Adipocyte (in vitro differentiated cells): ENCODE measurements at places on chromosomes 5 and 9.

GRCh38 chr9:6917162-6917561 lies 159.4 kb downstream of the KDM4C start:
- DNase-seq: no peak

- peak; percentile 63 for DNase-seq
These were observed 42.7 kb upstream of the IL17B start for GRCh38 chr5:149421834-149422233.

- DNase-seq: no peak
These were observed 15.7 kb downstream of the CD274 start for GRCh38 chr9:5466005-5466404.

- no peak for DNase-seq
These were observed 136.9 kb downstream of the RFK start for GRCh38 chr9:76257311-76257710.

DNA sequence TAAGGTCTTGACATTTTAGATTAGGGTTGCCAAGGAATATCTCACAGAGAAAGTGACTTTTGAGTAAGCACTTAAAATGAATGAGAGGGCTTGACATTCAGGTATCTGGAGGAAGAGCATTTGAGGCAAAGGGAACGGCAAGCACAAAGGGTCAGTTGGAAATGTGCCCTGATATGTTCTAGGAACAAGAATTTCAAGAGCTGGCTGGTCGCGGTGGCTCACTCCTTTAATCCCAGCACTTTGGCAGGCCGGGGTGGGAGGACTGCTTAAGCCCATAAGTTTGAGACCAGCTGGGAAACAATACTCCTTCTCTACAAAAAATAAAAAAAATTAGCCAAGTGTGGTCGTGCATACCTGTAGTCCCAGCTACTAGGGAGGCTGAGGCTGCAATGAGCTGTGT lies 16.5 kb downstream of the KIAA1958 start:
- no peak for DNase-seq

DNA sequence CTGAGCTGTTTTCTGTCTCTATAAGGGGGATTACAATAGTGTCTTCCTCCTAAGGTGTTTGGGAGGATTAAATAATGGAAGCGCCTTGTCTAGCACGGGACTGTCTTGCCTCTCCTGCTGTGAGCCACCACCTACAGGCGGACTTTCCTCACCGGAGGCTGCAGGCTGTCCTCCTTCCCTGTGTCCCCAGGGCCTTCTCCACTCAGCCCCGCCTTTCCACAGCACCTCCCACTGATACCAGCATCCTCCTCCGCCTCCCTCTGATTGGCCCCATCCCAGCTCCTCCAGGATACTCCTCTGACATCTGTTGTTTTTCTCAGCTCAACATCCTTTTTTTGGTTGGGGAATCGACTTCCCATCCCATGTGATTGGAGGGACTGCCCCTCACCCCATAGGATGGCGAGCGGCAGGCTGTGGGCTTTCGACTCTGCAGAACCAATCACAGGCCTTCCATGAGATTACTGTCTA lies 851 bp upstream of the ZDHHC12 start:
- DNase-seq: peak; percentile 45

GRCh38 chr5:87836696-87837095 lies 424.0 kb upstream of the CCNH start:
- no peak for DNase-seq

DNA sequence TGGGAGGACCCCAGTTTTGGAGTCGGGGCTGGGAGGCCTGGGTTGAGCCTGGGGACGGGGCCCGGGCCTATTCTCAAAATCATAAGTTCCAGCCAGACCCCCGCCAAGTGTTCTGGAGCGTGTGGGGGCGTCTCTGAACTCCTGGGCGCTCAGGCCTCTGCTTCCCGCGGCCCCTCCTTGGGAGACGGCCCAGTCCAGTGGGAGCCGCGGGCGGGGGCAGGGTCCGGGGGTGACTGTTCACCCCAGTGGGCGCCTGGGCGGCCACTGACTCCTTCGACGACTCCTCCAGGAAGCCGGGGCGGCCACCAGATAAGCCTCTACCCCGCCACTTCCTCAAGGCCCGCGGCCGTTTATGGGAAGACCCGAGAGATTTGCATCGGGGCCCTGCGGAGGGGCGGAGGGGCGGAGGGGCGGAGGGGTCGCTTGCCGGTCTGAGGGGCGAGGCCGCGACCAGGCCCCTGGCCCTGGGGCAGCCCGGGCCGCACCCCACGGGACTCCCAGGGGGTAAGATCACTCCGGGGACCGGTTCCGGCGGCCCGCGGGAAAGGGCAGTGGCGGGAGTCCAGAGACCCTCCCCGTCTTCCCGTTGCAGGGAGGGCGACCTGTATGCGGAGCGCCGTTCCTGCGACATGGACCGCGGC lies 655 bp downstream of the TOR4A start:
- DNase-seq: peak; percentile 51

DNA sequence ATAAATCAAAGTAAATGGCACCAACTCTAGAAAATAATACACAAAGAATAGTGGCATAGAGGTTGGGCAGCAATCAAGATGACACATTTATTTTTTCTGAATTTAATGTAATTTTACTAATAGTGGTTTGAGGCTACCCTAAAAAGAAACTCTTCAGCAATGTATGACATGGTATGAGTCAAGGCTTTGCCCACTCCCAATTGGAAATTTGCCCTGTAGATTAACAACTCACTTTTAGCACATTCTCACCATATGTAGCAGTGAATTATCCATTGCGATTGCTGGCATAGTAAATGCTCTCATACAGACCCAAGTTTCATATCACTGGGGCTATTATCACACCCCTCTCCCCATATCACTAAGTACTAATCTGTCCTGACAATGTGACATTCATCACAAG lies 832.1 kb upstream of the ZNF608 start:
- no peak for DNase-seq

GRCh38 chr9:109238655-109239054 lies 71.6 kb upstream of the FRRS1L start:
- DNase-seq: peak; percentile 27

DNA sequence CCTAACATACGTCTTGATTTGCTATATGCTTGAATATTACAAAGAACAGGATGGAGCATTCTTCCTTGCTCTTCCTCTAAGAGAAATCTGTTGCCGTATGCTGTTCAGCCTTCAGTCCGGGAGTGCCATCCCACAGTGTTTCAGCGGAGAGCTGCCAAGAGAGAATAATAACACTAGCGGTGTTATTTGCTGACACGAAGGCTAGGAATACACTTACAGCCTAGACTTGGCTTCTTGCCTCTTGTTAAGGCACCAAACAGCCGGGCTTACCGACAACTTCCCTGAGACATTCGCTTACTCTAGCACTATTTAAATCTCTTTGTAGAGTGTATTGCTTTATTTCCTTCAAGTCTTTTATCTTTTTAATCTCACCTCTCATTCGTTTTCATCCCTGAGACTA lies 31.4 kb downstream of the KCTD16 start:
- no peak for DNase-seq

- no peak for DNase-seq
These were observed 10.8 kb downstream of the KLF9 start for GRCh38 chr9:70403618-70404025.

DNA sequence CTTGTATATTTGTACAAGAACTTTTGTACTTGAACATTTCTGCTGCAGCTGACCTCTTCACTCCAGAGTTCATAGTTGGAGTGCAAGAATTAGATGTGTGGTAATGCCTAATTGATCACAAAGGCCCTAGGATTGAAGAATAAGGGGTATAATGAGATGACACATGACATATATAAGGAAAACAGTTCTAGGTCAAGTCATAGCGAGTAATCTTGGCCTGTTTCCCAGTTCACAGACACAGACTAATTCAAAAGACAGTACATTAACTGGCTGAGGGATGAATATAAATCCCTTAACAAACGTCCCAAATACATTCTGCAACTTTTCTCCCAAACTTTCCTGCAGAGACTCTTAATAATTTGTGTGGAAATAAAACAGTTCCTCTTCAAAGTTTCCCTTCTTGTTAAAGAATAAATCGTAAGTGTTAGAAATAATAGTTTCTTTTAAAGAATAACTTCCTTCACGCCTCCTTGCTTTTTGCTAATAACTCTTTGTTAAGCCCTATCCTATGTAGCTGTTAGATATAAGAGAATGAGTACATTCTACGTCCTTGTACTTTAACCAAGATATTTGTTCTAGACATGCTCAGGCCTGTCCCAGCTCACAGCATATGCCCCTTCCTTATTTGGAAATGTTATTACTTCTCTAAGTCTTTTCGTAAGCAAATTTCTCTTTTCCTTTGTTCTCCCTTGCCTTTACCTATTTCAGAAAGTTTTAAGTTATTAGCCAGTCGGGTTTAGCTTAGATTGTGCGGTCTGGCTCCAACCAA lies 556.4 kb upstream of the CTNND2 start:
- DNase-seq: no peak

DNA sequence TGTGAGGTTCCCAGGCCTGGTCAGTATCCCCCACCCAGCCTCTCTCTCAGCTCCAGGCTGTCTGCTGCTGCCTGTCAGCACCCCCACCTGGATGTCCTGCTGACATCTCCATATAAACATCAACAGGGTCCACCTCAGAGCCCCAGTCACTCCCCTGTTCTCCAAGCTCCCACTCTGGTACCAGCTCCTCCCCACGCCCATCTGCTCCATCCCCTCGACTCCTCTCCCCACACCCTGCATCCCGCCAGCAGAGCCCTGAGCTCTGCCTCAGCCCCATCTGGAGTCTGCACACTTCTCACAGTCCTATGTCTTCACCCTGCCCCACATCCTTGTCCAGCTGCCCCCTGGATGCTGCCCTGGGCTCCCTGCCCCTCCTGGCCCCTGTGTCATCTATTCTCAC lies 67.7 kb upstream of the LRRTM2 start:
- no peak for DNase-seq

DNA sequence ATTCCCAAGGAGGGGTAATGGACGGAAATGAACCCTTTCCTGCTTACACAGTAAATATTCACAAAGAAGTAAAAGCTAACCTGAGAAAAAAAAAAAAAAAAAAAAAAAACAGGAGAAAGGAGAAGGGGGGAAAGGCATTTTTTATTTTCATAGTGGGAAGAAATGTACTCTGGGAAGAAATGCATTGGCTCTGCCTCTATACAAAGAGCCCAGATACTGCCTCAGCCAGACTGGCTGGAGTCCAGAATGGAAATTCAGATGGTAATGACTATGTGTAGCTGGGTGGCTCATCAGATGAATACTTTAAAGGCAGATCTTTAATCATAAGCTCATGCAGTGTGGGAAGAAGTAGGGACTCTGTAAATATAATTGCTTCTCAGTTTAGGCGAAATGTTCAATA lies 124.9 kb upstream of the ZNF608 start:
- DNase-seq: peak; percentile 20

- no peak for DNase-seq
These were observed 69.9 kb upstream of the CDK20 start for GRCh38 chr9:88044200-88044599.

GRCh38 chr5:88452820-88453219 lies 184.2 kb upstream of the TMEM161B start:
- peak; percentile 32 for DNase-seq

DNA sequence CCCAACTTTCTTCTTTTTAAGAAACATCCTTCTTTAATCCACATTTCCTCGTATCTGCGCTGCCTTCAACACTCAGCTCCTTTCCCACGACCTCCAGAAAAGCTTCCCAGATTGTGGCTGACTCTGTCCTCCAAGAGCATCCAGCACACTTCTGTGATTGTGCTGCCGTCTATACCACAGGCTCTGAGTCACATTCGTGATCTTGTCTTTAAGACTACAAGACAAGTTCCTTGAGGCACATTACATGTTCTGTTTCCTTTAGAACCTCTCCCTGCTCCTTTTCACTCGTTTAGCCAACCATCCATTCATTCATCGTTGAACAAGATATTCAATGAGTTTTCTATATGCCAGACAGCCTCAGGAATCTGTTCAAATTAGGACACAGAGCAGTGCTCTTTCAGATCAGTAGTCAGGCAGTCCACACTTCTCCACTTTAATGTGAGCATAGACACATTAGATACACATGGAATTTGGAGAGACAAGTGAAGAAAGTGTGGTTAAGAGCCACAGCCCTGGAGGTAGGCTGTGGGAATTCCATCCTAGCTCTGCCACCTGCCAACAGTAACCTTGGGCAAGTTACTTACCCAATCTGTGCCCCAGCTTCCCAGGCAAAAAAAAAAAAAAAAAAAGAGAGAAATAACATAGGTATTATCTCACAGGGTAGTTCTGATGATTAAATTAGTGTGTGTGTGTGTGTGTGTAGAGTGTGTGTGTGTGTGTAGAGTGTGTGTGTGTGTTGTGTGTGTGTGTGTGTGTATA lies 18.9 kb downstream of the WHRN start:
- DNase-seq: no peak

- peak; percentile 91 for DNase-seq
These were observed 1.3 kb downstream of the SPTAN1 start for GRCh38 chr9:128553728-128554127.

DNA sequence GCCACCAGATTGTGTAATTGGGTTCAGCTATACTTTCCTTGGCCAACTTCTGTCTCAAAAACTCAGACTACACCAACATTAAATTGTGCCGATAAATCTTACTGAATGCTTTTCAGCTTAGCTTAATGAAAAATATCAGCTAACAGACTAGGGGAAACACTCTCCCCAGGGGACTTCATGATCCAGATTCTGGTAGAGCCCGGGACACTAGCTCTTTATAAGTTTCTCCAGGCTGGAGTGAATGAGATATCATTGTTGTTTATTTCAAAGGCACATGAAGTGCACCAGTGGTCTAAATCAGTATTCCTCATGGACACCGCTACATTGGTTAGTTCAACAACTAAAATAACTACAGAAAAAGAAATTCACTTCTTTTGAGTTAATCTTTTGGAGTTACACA lies 10.5 kb upstream of the LHFPL2 start:
- no peak for DNase-seq

DNA sequence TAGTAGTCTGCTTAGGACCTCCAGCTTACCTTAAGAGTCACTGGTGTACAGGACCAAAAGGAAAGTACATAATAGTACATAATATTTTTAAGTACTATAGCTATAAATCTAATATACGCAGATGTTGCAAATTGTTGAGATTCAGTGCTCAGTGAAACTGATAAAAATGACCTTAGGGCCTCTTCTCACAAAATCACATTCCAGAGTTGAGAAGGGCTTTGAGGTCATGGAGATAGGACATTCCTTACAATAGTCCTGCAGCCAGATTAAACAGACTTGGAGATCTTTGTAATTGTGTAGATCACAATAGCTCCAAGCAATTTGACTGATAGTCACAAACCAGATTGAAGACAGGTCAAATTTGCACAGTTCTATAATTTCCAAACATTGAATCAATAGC lies 37.7 kb upstream of the PCSK1 start:
- no peak for DNase-seq

GRCh38 chr5:93208141-93208751 lies 372.8 kb downstream of the NR2F1-AS1 start:
- DNase-seq: peak; percentile 64

DNA sequence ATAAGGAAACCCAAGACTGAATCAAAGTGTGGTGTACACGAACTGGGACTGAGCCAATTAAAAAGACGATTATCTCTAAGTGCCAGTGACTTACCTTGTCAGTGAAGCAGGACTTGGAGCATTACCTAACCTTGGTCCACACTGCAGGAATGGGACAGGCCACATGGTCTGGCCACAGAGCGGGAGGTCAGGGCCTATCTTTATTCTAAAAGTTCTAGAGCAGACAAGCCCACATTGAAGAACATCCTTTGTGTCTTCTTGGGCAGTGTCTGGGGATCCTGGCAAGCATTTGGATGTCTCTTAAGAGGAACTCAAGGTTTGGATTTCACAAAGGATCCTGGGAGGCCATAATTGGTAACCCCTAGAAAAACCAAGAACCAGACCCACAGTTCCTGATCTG lies 16.5 kb downstream of the SPRY4 start:
- DNase-seq: no peak
